ENCODE measurements at places on chromosomes 1 and 21. TPM values are rescaled to one million over a fixed set of nuclear protein-coding genes. Genes with fewer than 3 reads are reported as not detected.

DNA sequence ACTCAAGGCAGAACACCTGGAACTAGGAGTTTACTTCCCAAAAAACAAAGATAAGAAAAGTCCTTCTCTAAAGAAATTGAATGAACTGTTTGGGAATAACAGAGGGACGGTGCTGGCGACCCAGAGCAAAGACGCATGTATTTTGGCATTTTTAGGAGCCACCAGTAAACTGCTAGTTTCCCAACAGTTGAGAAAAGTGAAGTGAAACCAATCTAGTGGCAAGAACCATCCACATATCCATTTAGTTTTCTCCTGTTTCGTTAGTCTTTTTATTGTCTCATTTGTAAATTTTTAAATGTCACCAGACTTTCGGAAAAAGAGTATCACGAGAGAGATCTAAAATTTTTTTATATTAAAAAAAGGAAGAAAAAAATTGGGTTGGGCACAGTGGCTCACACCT lies 30.2 kb downstream of the ODF2L start:
- DNase-seq: no peak

DNA sequence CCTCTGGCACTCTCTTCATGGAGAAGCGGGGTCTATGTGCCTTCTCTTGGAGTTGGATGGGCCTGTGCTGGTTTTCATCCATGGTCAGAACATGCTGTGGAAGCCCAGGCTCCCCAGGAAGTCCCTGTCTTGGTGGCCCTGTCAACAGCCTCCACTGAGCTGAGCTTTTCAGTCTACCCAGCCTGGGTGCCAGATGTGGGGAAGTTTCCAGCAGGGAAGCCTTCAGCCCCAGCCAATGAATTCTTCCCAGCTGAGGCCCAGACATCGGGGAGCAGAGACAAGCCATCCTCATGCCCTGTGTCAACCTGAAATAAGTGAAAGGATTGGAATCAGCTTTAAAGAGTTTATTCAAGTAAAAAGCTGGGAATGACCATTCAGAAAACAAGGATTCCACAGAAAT lies 75.1 kb upstream of the PGBD5 start:
- no peak for DNase-seq

DNA sequence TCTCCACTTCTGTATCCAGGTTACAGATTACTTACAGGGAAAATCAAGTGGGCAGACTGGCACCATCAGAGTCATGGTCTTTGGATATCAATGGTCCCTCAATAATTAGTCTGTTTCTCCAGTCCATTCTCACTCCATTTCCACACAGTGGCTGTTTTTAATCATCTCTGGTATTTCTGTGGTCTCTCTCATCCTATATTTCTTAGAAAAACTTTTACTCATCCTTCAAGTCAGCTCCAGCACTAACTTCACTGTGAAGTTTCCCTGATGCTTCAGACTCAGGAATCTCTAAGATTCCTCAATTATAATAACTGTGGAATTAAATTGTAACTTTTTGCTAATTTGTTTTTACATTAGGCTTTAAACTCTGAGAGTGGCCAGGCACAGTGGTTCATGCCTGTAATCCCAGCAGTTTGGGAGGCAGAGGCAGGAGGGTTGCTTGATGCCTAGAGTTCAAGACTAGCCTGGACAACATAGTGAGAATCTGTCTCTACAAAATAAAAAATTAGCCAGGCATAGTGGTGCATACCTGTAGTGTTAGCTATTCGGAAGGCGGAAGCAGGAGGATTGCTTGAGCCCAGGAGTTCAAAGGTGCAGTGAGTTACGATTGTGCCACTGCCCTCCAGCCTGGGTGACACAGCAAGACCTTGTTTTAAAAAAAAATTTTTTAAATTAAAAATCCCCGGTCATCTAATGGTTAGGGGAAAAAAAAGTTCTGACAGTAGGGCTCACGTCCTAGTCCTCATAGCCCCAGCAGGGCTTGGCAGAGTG lies 10.6 kb downstream of the CD160 start:
- no peak for DNase-seq

- no peak for DNase-seq
Measured at GRCh38 chr1:36076979-36077573, 6.8 kb upstream of the TEKT2 start.

GRCh38 chr1:220700556-220701179 lies 10.5 kb downstream of the C1orf115 start:
- no peak for DNase-seq

DNA sequence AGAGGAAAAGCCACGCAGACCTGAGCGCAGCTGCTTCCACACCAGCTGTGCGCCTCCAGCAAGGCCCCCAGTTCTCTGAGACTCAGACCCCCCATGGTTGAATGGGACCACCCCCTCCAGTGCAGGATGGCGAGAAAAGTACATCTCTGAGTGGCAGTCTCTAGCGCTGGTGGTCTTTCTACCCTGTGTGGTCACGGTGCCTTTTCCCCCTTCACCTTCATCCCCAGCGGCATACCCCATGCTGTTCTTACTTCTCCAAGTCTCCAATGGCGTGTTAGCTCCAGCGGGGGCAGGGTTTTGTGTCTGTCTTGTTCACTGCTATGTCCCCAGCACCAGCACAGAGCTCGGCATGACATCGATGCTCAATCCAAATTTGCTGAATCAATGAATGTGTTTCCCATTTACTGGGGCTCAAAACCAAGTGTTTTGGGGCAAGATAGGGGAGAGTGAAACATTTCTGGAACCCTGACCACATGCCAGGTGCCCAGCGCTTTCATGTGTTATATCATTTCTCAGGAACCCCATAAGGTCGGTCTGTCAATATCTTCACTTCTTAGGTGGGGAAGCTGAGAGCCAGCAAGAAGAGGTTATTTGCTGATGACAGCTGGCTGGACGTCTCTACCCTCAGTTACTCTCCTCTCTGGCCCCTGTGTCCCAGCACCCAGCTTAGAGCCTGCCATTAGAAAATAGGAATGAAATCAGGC lies 959 bp upstream of the SDC3 start:
- no peak for DNase-seq

GRCh38 chr1:175089136-175089718 lies 21.6 kb downstream of the TNN start:
- no peak for DNase-seq

DNA sequence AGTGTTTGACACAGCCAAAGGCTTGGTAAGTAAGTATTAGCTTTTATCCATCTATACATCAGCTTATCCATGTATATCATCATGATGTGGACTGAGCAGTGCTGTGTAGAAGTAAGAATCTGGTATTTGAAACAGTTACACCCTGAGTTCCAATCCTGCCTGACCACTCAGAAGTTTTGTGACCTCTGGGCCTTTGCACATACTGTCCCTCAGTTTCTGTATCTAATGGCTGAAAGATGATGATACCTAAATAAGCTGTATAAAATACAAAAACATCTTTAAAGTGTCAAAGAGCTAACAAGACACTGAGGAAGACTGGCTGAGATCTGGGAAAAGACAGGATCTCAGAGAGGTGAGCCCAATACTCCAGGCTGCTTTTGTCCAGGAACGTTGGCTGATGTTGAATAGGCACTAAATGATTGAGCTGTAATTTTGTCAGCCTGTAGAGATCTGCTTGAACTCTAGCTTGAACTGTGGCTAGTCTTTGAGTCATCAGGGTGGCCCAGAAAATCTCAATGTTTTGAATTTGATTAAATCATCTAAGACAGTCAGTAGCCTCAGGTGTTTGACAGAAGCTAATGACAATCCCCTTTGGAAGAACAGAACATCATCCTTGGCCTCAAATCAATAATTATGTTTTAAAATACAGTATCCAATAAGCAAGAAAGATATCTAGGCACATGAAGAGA lies 20.2 kb upstream of the OTUD3 start:
- DNase-seq: no peak

Gene EIF4G3
- polyA plus RNA-seq: 47.5 TPM

Gene SLC2A5
- polyA plus RNA-seq: 0.14 TPM

Gene TEX38
- 0.33 TPM for polyA plus RNA-seq

Measured in H1 (cell line).